Mesenchymal stem cell (in vitro differentiated cells and primary cell): ENCODE measurements at places on chromosomes 6 and 20.
A peak's percentile ranks its signal among the peaks of the same experiment; 100 is the strongest.

- peak; percentile 63 for DNase-seq
Measured at GRCh38 chr20:56711018-56711417, 81.9 kb downstream of the TFAP2C start.

DNA sequence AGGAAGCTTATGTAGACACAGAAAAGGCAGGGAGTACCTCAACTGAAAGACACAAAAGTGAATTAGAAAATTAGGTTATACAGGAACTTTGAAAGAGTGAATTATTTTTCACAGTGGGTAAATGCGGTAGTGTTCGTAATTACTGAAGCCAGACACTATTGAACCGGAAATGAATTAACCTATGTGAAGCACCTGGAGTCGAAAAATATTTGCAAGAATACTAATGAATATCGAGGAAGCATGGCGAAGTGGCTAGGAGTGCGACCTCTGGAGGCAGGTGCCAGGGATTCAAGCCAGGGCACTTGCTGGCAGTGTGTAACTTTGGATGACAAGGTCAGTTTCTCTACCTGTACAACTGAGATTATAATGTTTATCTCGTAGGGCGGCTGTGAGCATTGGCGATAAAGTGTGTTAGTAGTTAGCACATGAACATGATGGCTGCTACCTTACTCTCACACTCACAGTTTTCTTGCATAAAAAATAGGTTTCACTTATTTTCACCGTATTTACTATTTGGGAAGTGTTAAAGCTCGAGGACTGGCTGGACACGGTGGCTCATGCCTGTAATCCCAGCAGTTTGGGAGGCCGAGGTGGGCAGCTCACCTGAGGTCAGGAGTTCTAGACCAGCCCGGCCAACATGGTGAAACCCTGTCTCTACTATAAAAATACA lies 567 bp upstream of the SLC18B1 start:
- DNase-seq: peak; percentile 74

DNA sequence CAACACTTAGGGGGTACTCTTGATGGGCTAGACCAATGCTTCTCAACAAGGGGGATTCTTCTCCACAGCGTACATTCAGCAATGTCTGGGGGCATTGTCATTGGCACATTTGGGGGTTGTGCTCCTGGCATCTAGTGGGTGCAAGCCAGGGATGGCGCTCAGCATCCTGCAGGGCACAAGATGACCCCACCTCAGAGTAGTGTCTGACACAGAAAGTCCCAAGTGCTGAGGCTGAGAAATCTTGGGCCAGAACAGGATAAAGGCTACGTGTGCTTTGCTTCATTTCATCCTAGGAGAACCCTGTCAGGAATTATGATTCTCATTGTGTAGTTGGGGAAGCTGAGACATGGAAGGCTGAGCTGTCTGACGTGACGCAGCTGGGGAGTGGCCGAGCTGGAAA lies 298.6 kb downstream of the CDH26 start:
- no peak for DNase-seq

DNA sequence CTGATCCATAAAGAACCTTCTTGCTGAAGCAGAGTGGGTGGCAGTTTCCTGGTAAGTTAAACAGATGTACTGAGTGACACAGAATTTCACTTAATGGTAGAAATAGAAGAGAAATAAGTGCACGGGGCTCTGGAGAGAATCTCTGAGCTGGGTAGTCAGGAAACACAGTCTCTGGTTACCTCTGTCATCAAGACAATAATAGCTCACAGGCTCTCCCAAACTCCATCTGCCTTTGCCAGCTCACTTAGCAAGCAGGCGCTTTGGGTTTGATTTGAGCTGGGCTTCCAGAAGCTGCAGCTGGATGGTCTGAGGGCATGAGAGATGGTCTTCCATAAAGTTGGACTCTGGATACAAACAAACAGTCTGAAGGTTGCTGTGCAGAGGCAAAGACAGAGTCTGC lies 39.6 kb upstream of the PRSS35 start:
- DNase-seq: no peak

- DNase-seq: peak; percentile 89
Measured at GRCh38 chr6:42226161-42226611, 8.5 kb upstream of the MRPS10 start.

DNA sequence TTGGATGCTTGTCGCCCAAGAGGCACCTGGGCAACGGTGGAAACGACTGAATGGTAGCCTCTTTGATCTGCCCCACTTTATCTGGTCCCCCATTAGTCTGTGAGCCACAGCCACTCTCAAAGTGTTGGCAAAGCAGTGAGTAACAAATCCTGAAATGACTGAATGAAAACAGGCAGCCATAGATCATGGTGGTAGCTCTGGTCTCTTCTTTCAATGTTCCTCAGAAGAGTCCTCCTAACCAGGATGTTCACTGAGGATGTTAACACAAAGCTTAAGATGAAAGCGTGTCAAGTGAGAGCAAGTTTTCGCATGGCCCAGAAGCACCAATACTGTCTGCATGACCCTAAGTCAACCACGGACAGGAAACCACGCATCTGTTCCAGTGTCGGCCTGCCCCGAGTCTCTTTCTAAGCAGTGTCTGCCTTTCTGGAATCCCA lies 107.3 kb downstream of the IRF4 start:
- peak; percentile 82 for DNase-seq
